ENCODE measurements at places on chromosomes 16 and 17.

- no peak for DNase-seq
Measured at GRCh38 chr16:2329532-2329931, 11.0 kb downstream of the ABCA3 start.

DNA sequence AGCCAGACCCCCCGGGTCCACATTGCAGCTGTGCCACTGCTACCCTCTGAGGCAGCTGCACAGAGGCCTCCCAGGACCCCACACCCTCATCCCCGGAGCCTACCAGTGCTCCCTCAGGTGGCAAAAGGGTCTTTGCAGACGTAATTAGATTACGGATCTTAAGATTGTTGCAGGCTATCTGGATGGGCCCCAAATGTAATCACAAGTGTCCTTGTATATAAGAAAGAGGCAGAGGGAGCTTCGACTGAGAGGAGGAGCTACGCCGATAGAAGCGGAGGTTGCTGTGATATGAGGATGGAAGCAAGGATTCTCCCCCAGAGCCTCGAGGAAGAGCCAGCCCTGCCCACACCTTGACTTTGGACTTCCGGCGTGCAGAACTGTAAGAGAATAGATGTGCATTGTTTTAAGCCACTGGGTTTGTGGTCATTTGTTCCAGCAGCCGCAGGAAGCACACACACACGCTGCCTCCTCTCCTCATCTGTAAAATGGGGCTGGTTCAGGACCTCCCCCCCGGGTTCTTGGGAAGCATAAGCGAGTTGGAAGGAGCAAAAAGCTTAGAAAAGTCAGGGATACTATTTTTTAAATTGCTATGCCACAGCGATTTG lies 10.5 kb upstream of the RAI1 start:
- no peak for DNase-seq

- DNase-seq: no peak
Measured at GRCh38 chr17:17831208-17832031, 5.4 kb downstream of the SREBF1 start.

- DNase-seq: no peak
Measured at GRCh38 chr17:37485938-37486570, 3.6 kb upstream of the DUSP14 start.

- DNase-seq: no peak
Measured at GRCh38 chr16:4376126-4376892, 4.7 kb downstream of the VASN start.

DNA sequence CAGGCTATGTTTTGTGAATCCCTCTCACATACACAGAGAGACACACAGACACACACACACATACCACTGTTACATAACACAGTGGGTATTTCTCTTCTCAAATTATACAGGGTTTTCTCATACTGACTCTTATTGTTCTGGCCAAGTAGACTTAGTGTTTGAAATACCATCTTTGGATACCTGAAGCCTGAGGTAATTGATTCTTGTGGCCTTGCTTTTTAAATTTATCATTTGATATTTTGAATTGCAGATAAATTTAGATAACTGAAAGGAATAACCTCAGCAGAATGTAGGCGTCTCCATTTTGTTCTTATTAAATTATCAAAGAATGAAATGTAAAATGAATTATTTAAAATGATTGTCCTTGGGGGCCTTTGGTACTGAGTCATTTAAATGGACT lies 223.8 kb downstream of the LGALS9B start:
- DNase-seq: no peak
